ENCODE measurements at places on chromosomes 4 and X. TPM values are rescaled to one million over a fixed set of nuclear protein-coding genes. Genes with fewer than 3 reads are reported as not detected.

GRCh38 chr4:1238676-1239000 is 10.3 kb downstream of the CTBP1 start:
- DNase-seq = no peak

Gene NSUN7
- not detected for polyA plus RNA-seq

DNA sequence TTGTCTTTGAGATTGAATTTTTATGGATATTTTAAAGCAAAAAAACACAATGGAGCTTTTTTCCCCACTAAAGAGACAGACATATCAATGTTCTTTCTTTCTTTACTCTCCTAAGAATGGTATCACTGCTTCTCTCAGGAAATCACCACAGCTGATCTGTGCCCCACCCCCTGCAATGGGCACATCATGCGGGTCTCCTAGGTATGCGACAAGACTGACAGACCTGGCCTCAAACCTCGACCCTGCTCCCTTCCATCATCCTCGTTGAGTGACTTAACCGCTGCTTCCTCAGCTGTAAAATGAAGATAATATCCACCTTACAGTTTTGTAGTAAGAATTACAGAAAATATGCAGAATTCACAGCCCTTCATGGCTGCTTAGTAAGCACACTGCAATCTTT is 58.3 kb downstream of the LEF1 start:
- no peak for DNase-seq

GRCh38 chr4:1093391-1094335 is 19.7 kb downstream of the RNF212 start:
- no peak for DNase-seq

GRCh38 chr4:85717351-85717750 is 242.4 kb downstream of the ARHGAP24 start:
- DNase-seq = no peak

DNA sequence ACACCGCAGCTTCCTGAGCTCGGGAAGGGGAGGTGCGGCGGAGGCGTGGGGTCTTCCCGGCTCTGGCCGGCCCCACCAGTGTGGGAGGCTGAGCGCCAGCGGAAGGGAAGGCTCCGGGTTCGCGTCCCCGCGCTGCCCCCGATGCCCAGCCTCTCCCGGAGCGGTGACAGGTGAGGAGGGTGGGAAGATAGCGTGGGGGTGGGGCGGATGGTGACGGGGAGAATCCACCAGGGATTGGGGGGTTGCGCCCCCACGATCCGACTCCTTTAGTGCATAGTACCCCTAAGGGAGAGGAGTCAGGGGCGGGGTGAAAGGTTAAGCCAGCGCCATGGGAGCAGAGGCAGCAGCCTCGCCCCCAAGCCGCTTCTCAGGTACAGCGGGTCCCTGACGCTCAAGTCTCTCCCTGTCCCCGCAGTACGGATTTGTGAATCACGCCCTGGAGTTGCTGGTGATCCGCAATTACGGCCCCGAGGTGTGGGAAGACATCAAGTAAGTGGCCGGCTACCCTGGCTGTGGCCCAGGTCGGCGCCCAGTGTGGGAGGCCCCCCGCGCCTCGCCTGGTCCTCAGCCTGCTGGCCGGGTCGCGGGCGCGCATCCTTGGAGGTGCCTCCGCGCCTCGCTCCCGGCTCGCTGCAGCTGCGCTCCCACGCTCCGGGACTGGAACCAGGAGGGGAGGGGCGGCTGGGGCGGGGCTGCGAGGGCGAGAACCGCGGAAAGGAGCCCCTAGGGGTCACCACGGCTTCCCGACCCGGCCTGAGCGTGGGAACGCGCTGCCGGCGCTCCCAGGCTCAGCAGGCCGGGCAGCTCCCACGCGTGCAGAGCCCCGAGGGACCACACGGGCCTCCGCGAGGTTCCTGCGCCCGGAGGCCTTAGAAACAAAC is 791 bp downstream of the GUCY1B1 start:
- DNase-seq = no peak

Gene FAM149A
- not detected for polyA plus RNA-seq

GRCh38 chr4:168451744-168452390 is 28.4 kb downstream of the DDX60L start:
- DNase-seq = no peak

Gene ARX
- not detected for polyA plus RNA-seq

Gene MRPL1
- polyA plus RNA-seq = 46.4 TPM

- DNase-seq = no peak
Measured at GRCh38 chr4:69092190-69092589, 4.1 kb upstream of the UGT2B7 start.

Gene PNMA6A
- not detected for polyA plus RNA-seq

GRCh38 chr4:185535612-185536410 is 504 bp upstream of the PDLIM3 start:
- DNase-seq = no peak

DNA sequence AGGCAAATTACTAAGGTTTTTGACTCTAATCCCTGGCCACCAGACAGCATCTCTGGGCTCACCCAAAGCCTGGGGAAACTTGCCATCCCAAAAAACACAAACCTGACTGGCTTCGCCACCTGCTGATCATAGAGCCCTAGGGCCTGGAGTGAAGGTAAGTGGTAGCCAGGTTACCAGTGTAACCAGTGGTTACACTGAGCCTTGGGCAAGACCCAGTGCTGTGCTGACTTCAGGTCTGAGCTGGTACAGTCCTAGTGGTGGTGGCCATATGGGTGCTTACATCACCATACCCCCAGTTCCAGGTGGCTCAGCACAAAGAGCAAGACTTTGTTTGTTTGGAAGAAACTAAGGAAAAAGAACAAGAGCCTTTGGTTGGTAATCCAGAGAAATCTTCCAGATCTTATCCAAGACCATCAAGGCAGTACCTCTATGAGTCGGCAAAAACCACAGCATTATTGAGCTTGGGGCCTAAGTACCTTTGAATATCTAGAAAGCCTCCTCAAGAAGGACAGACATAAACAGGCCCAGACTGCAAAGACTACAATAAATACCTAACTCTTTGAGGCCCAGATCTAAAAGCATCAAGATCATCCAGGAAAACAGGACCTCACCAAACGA is 13.7 kb downstream of the MED14 start:
- no peak for DNase-seq

- no peak for DNase-seq
Measured at GRCh38 chr4:133190098-133190497, 41.0 kb downstream of the PCDH10 start.

GRCh38 chrX:40278340-40279090 is 180.8 kb upstream of the BCOR start:
- DNase-seq = peak; percentile 58

- peak; percentile 94 for DNase-seq
Measured at GRCh38 chr4:68349649-68350360, at the start of gene YTHDC1. YTHDC1 (minus strand) TSS chr4:68350090; CDS start chr4:68349753, 337 bp downstream.

Gene PPBP
- polyA plus RNA-seq = 0.40 TPM

Gene NDST4
- not detected for polyA plus RNA-seq

- DNase-seq = no peak
Measured at GRCh38 chrX:15509845-15510244, 9.2 kb downstream of the BMX start.

DNA sequence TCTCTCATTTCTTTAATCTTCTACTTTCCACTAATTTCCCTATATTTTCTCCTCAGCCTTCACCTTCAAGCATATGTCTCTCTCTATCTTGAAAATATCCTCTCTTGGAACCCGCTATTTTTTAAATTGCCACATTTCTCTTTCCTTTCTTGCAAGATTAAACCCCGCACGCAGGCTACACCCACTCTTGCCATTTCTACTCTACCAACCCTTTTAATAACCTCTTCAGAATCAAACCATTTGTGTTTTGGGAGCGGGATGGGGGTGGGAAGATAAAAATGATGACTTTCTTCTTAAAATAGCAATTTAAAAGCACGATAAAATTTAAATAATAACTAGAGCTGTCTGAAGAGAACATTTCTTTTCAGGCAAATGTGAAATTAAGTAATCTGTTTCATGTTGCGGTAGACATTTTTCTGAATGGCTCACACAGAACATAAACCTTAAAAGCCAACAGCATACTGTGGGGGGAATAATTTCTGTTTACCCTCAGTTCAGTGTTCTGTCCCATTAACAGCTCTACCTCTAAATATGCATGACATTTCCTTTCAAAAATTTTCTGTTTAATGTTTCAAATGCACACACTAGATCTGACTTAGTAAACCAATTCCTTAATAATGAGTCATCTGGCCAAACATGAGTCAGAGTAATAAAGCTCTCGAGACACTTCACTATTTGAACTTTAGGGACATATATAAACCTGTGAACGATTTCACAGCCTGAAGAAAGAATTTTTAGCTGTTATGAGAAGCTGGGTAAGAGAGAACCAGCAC is 20.5 kb downstream of the ARSJ start:
- no peak for DNase-seq

Gene CPLX1
- not detected for polyA plus RNA-seq

- no peak for DNase-seq
Measured at GRCh38 chrX:71212536-71212935, 10.5 kb upstream of the GJB1 start.

- no peak for DNase-seq
Measured at GRCh38 chrX:39460499-39460898, 637.3 kb downstream of the BCOR start.

GRCh38 chr4:55431710-55432336 is 36.1 kb downstream of the TMEM165 start:
- no peak for DNase-seq

DNA sequence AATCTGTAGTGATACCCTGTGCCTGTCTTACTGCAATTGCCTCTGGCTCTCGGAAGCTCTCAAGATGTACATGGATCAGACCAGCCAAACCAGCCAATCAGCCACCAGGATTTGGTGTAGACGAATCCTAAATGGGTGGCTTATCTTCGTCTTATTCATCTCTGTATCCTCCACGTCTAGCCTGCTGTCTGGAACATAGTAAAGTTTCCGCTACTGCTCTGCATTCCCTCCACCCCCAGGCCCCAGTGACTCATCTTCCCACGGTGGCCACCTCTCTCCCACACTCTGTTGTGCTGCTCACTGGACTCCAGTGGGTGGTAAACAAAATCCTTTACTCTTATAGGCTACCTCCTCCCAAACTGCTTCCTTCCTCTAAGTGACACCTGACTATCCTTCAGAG is 37.8 kb downstream of the SEPTIN6 start:
- DNase-seq = peak; percentile 41

- DNase-seq = no peak
Measured at GRCh38 chr4:25578432-25578831, 77.2 kb upstream of the SLC34A2 start.

Gene SMAD1
- 0.62 TPM for polyA plus RNA-seq

- DNase-seq = no peak
Measured at GRCh38 chr4:3521621-3522325, 10.4 kb downstream of the LRPAP1 start.

DNA sequence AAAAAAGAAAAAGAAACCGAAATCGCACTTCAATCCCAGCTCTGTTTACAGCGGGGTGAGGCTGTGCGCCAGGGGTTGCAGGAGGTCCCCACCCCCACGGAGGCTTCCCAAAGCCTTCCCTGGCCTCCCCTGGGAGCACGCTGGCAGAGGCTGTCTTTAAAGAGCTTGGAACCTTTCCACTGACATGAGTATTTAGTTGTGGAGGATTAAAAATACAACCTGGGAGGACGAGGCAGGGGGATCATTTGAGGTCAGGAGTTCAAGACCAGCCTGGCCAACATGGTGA is 69.1 kb downstream of the PPP2R2C start:
- no peak for DNase-seq

Gene MORF4L2
- polyA plus RNA-seq = 79.9 TPM

DNA sequence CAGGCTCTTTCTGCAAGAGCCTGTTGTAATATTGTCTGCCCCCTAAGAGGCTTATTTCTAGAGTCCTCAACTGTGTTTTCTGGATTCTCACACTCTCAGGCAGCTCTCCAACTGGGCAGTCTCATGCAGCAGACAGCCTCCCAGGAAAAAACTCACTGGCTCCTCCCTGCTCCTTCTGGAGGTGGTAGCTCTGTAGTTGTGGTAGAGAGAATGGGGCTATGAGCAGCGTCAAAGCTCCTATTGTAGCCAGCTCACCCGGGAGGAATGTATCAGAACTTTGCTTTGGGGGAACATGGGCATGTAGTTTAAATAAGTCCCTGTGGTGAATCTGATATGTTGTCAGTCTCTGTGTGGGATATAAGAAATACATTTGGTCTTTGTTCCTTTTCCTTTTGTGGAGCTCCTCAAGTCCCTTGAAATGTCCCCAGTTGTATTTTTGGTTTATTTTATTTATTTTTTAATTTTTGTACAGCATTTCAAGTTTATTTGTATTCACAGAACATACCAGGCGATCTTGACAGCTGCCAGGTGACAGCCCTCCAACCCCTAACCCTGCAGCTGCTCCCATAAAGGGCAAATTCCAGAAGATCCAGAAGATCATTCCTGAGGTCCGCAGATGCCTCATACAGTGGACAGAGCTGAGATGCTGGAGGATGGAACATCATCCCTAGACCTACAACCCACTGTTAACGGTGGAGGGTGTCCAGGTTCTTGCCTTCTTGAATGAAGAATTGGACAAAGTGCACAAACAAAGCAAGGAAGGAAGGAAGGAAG is 45.7 kb downstream of the TRIM61 start:
- DNase-seq = no peak

Gene EGF
- not detected for polyA plus RNA-seq

Gene HAND2
- not detected for polyA plus RNA-seq

- DNase-seq = no peak
Measured at GRCh38 chrX:79147477-79147876, 3.0 kb downstream of the GPR174 start.

GRCh38 chr4:40254608-40255392 is 58.0 kb downstream of the RHOH start:
- no peak for DNase-seq

- no peak for DNase-seq
Measured at GRCh38 chr4:172650758-172651530, 517.7 kb upstream of the GALNT7 start.

- DNase-seq = no peak
Measured at GRCh38 chrX:153527208-153527607, 9.8 kb downstream of the ATP2B3 start.

DNA sequence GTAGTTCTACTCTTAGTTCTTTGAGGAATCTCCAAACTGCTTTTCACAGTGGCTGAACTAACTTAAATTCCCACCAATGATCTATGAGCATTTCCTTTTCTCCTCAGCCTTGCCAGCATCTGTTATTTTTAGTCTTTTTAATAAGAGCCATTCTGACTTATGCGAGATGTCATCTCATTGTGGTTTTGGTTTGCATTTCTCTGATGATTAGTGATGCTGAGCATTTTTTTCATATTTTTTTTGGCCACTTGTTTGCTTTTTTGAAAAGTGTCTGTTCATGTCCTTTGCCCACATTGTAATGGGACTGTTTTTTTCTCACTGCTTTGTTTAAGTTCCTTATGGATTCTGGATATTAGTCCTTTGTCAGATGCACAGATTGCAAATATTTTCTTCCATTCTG is 21.5 kb upstream of the PHKA1 start:
- no peak for DNase-seq

DNA sequence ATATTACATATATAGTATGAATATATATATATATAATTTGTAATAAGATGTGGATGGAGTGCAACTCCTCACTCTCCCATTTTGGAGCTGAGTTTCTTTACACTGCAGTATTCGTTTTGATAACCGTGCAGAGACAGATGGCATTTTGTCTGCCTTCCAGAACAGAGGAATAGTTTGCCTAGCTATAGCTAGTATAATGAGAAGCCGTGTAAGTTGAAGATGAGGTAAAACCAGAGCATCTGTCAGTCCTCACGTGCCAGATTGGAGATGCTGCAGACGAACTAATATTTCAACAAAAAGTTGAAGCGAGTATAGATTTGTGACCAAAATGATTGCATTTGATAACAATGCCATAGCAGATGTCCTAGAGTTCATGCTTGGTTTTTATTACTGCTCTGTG is 180.6 kb downstream of the FMR1NB start:
- DNase-seq = no peak

GRCh38 chr4:167775375-167775774 is 317.0 kb upstream of the ANXA10 start:
- DNase-seq = no peak
